ENCODE measurements at places on chromosomes 3 and 15. TPM values are rescaled to one million over a fixed set of nuclear protein-coding genes. Genes with fewer than 3 reads are reported as not detected.

Gene ERICH6
- not detected for total RNA-seq

Gene C3orf85
- not detected for total RNA-seq

Gene ALDH1L1
- 1.8 TPM for total RNA-seq

Gene CKMT1A
- 6.2 TPM for total RNA-seq

Gene RSRC1
- total RNA-seq, result 26.3 TPM

Gene MCTP2
- 33.2 TPM for total RNA-seq

Gene GPR156
- 0.34 TPM for total RNA-seq

Gene TTC23
- 14.0 TPM for total RNA-seq

Gene FANCI
- total RNA-seq, result 23.7 TPM

Gene SCAMP5
- total RNA-seq, result 20.1 TPM

Gene ITPKA
- 0.47 TPM for total RNA-seq

Gene SLC6A1
- 1.7 TPM for total RNA-seq

Gene EBLN2
- total RNA-seq, result 3.7 TPM

Gene CPA3
- 15.2 TPM for total RNA-seq

Gene TUSC7
- not detected for total RNA-seq

Gene NR2E3
- total RNA-seq, result 0.61 TPM

Gene RHOV
- 1.5 TPM for total RNA-seq

Gene LRRC57
- 27.9 TPM for total RNA-seq

Gene SLCO3A1
- total RNA-seq, result 48.4 TPM

Gene VGLL3
- 33.1 TPM for total RNA-seq

Gene KIF15
- 1.8 TPM for total RNA-seq

Gene TFRC
- total RNA-seq, result 190 TPM

Gene SMCO1
- not detected for total RNA-seq

Gene FBXL2
- 7.5 TPM for total RNA-seq

Gene HDC
- 4.6 TPM for total RNA-seq
